ENCODE measurements at places on chromosomes 1 and 21.

- DNase-seq, result no peak
Observed at GRCh38 chr1:211066781-211067384, 67.1 kb downstream of the KCNH1 start.

- peak; percentile 45 for DNase-seq
Observed at GRCh38 chr1:171245458-171246064, 2.7 kb upstream of the FMO1 start.

DNA sequence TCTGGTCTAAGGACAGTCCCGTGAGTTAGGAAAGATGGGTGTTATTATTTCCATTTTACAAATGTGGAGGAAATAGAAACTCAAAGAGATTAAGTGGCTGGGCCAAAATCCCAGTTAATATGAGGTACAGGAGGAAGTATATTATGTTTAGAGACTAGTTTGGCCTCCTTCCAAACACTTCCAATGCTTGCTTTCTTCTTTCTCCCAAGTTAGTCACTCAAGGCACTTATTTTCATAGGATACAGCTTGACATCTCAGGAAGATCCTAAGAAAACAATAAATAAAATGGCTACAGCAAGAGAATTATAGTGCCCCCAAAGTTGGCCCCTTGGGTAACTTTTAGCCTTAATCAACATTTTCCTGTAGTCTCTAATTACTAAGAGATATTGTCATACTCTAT is 47.5 kb upstream of the IPO9 start:
- DNase-seq, result peak; percentile 64

- no peak for DNase-seq
Observed at GRCh38 chr1:107016376-107016978, 40.0 kb upstream of the PRMT6 start.

DNA sequence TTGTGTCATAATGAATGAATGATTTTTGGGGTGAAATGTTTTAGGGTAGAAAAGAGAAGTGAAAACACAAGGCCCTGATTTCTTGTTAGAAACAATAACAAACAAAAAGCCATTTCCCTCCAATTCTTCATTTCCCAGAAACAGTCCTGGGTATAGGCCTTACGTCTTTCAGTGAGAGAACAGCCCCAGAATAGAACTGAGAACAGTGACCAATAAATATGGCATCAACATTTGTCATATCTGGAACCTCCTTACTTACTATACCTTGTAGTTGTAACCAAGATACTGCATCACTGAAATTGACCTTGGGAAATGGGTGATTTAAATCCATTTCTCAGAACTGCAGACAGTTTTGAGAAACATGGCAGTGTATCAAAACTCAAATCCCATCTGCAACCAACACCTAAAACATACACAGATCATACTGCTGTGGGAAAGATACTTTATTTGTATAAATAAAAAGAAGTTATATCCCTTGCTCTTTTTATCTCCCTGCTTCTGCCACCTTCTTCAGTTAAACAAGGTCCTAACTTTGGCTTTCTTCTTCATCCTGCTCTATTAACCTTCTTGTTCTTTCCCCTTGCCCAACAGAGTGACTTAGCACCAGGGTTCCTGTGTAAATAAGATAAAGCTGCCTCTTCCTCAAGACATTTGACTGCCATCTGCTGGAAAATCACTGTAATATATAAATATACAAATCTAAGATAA is 19.5 kb downstream of the XKR8 start:
- DNase-seq, result peak; percentile 61

- no peak for DNase-seq
Observed at GRCh38 chr21:42508371-42508770, 5.3 kb upstream of the SLC37A1 start.

All from fibroblast of skin of right biceps (primary cell).